ENCODE measurements at places on chromosomes 2 and 18.
A peak's percentile ranks its signal among the peaks of the same experiment; 100 is the strongest.

DNA sequence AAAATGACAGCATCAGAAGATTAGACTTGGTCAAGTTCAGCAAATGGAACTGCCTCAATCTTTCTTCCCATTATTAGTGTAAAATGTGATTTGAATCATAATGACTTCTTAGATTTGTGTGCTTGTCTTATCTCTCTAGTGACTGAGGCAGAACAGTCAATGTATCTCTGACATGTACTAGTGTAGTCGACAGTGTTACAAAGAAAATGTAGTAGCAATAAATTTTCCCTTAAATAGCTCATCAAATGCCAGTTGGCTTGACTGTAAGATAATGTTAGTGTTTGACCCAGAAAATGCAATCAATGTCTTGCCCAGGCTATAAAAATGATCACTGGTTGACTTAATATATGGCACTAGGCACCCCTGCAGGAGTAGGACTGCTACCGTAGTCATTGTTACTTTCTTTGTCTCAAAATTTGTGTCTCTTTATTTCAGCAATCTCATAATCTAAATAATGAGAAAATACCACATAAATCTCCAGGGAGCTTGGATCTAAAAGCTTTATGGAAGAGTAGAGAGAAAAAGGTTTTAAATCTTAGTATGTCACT is 1336.7 kb downstream of the DPP10 start:
- no peak for DNase-seq

- no peak for DNase-seq
Measured at GRCh38 chr18:40096675-40097074, 1858.4 kb upstream of the PIK3C3 start.

DNA sequence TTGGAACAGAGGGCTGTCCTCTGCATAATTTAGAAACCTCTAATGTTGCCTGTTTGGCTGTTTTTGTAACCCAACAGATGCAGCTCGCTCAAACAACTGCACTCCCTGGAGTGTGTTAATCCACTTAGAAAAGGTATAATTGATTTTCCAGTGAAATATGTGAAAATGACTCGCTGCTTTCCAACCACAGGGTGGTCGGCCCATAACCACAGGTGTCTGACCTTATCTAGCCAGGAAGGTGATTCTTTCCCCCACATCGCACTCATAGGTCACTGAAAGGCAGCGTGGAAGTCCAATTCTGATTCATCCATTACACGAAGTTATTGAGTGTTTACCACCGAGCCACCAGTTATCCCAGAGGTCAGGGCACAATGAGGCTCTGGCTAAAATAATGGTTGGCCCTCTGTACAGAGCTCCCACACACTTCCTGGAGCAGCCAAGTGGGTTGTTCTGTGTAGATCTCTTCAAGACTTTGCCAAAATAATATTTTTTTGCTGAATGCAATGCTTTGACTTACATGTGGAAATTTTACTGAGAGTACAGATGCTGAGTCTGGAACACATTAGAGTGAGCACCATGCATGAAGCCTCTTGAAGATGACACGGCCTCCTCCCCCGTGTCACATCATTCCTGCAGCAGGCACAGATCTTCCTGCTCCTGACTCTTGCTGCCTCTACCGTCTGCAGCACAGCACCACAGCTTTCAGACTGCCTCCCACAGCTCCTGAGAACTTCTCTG is 396.2 kb downstream of the ZNF516 start:
- DNase-seq: no peak

DNA sequence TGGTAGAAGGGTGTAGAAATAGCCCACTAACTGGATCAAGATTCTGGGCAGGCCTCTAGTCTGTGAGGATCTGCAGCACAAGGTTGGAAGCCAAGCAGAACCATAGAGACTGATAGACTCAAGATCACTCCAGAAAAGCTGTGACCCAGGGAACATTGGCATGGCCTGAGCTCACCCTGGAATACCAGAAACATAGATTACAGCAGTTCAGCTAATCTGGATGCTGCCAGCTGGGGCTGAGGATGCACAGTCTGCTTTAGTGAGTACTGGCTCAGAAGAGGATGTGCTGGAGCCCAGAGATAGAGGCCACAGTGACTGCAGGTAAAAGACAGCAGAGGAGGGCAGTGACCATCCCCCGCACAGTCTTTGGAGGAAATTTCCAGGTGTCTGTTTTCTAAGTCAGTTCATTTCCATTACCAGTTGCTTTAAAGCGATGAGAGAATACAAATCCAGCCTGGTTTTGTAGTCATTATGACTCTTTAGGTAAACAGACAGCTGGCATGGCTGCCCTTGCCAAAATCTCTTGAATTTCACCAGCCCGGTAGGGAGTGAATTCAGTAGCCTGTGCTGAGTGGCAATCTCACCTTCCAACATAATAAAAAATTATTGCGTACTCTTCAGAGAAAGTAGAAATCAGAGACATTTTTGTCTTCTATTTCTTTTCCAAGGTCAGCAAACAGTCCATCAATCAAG is 119.2 kb downstream of the ANTXR1 start:
- DNase-seq: no peak

- DNase-seq: no peak
Measured at GRCh38 chr2:47222826-47223554, 67.9 kb upstream of the STPG4 start.

GRCh38 chr2:144324446-144325045 is 195.4 kb downstream of the ZEB2 start:
- DNase-seq: no peak

DNA sequence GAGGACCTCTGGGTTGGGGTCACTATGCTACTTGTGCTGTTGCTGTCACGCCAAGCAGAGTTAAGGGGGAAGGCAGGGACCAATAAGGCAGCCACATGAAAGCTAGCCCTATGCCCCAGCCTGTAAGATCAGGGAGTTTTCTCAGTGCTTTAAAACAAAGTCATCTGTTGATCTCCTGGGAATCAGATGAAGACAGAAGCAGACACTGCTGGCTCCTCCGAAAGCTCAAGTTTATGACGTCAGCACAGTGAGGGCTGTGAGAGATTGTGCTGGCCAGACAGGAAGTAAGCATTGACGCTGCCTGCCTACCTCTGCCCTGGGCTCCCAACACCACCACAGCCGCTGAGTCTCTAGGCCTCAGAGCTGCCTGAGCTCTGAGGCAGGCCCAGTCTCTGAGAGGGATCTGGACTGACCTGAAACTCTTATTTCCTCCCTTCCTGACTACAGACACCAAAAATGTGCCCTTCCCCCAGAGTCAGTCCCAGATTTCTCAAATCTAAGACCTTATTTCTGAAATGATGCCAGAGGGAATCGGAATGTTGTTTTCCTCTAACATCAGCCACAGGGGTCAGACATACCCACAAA is 118.1 kb upstream of the EPAS1 start:
- DNase-seq: peak; percentile 89

- no peak for DNase-seq
Measured at GRCh38 chr2:162044586-162044985, 29.4 kb downstream of the DPP4 start.

DNA sequence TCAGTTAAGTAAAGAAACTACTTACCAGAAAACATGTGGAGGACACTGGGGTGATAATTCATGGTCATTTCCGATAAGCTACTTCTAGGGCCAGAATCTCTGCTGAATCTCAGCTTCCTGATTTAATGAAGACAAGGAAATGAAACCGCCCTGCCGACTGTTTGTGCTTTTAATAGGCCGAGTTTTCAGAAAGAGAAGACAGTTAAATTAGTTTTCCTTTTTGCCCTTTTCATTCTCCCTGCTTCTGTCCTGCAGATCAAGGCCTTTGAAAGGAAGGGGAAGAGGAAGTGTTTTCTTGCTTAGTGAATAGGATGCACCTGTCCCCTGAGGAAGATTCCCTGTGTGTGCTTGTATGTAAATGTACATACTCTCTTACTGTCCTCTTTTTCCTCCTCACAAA is 126.6 kb downstream of the SH3RF3 start:
- no peak for DNase-seq

DNA sequence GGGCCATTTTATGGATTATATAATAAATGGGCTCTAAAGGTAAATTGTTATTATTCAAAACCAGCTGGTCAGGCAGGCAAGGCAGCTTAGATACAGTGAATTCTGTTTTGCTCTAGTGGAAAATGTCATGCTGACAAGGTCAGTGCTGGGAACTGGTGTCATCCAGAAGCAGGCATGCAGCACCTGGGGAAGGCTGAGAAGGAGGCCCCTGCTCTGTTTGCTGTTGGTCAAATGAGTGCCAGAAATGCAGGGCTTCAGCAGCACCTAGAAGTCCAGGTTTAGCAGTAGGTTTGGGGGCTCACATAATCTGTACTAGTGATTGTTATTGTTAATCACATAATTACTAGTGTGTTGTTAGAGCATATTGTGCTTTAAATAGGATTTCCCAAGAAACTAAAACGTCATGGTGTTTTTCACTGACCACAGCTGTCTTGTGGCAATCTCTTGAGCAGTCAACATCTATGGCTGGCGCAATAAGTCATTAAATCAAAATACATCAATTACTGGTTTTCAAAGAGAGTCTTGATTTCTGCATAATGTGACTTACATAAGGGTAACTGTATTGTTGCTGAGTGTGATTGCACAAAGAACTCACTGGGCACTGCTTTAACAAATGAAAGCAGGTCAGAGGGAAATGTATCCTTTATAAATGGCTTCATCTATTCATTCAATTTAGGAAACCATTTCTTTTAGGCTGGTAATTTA is 99.1 kb downstream of the MYO3B start:
- no peak for DNase-seq

All from stromal cell of bone marrow (primary cell).